ENCODE measurements at places on chromosomes 5 and 9.

DNA sequence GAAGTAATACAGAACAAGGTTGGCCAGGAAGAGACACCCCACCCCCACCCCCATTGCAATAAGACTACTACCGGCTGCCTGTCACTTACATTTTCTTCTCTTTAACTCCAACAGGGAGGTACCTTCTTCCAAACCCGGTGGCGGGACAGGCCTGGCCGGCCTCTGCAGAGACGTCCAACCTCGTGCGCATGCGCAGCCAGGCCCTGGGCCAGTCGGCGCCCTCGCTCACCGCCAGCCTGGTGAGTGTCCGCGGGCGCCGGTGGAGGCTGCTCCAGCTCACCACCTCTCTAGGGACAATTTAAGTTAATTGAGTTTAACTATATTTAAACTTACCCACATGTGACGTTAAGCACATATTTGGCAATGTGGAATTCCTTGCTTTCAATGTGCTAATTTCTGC lies 192.4 kb downstream of the MAST4 start:
- DNase-seq, result no peak

DNA sequence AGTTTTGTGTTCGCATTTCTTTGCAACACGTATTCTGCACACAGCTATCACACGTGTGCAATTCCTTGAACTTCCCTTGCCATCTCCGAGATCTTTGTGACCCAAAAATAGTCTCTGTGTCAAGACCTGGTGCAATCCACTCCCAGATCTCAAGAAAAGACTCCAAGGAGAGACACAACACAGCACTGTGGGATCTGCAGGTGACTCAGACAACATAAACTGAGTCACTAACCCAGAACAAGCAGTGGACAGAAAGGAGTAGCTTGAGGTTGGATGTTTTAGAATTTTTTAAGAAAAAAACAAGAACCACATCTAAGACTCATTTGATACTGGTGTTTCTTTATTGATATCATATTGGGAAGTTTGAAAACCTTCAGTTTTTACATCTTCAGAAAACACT lies 396.9 kb downstream of the AGTPBP1 start:
- DNase-seq, result no peak

GRCh38 chr9:27726244-27727081 lies 153.2 kb upstream of the C9orf72 start:
- DNase-seq, result peak; percentile 38

DNA sequence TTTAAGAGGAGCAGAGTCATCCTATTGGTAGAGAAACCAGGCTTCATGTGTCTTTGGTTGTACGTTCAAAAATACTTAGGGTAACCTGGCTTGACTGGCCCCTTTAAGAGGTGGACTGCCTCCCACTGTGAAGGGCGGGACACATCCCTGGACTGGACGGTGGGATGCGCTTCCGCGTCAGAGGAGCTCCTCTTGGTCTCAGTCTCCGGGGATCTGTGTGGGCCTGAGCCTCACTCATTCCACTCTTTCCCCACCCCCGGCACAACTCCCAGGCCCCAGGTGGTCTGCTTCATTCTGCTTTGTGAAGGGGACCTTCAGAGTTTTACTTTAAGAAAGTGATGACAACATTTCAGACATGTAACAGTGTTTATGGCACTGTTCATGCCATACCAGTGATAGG lies 601.1 kb downstream of the IRX1 start:
- no peak for DNase-seq

- DNase-seq, result peak; percentile 48
These were observed 150.9 kb downstream of the ADGRV1 start for GRCh38 chr5:90709323-90710155.

DNA sequence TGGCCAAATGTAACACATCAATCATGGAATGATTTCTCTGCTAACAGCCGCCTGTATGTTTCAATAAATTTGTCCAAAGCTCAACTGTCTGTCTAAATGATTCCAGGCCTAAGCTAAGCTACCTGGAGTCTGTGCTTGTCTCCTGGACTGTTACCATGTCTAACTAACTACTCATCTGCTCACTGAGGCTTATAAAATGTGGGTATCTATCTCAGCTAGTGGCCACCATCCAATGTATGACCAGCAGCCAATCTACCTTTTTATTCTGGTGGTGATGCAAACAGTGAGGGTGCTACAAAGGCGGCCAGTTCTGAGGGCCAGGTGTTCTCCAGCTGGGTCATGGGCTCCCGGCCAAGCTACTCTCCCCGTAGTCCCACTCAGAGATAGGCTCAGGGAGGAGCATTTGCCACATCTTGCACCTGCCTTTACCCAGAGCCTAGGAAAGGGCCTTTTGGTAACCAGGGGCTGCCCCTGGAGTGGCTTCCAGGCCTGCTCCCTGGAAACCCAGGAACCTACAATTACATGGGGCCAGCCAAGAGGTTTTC lies 59.1 kb downstream of the PFDN1 start:
- DNase-seq, result no peak

DNA sequence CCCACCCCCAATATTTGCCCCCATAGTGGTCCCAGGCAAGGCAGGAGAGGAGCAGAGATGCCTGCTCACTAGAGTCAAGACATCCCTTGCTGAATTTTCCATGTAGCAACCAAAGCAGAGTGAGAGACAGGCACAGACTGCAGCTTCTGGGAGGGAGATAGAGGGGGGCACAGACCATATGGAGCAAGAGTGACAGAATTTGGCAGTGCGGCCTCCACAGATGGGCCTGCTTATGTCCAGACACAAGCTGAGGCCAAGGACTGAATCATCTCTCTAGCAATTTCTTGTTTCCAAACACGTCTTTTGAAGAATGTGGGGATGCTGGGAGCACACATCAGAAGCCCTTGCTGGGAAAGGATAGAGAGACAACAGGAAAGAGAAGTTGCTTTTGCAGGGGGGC lies 53.0 kb upstream of the ALDH1B1 start:
- no peak for DNase-seq

DNA sequence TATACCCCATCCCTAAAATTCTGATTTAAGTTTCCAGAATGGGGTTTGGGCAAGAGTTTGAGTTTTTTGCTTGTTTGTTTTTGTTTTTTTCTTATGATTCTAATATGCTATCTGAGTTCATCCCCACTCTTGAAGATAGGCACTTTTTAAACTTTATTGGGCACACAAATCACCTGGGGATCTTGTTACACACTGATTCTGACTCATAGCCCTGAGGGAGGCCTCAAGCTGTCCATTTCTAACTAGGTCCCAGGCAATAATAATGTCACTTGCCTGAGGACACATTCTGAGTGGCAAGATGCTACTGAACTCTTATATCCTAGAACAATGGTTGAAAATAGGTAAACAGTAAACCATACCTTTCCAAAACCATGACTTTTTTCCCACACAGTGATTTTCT lies 22.8 kb upstream of the ABLIM3 start:
- no peak for DNase-seq

DNA sequence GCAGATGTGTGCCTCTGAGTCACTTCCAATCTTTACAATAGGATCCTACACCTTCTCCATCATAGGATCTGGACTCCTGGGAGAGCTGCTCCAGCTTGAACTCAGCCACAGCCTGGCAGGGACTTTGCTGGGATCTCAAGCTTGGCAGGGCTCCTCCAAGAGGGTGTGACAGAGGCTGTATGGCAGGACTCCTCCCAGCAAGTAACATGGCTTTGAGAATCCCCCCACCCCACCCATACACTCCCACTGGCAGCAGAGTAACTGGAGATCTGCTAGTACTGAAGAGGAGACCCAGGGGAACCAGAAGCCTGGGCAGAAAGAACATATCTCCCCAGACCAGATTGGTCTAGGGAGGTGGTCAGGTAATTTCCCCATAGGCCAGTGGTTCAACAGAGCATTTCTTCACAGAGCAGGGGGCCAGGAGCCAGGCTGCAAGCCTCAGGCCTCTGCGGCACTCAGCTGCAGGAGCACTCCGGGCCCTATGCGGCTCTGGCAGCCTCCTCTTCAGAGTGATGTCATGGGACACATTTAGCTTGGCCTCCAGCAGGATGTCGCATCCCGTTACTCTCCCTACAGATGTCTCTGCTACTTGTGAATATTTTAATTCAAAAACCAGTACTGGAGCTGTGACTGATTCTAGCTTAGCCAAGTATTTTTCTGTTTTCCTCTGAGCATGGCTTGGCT lies 1.7 kb upstream of the ACSL6 start:
- no peak for DNase-seq

DNA sequence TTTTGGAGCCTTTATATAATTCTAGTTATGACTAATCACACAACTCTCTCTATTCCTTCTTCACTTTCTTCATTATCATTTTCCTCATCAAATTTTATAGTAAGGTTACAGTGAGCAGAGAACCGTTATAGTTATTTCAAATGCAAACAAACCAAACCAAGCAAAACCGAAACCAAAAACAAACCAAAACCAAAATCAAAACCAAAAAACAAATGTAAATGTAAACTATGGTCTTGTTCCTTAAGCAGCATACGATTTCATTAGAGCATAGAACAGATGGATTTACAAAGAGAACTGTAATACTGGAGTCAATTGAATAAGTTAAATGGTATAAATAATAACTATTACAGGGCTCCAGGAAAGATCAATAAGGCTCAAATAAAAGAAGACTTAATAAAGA lies 447.1 kb downstream of the LRRC70 start:
- no peak for DNase-seq

- DNase-seq, result no peak
These were observed 252.5 kb downstream of the NNT start for GRCh38 chr5:43855452-43855851.

DNA sequence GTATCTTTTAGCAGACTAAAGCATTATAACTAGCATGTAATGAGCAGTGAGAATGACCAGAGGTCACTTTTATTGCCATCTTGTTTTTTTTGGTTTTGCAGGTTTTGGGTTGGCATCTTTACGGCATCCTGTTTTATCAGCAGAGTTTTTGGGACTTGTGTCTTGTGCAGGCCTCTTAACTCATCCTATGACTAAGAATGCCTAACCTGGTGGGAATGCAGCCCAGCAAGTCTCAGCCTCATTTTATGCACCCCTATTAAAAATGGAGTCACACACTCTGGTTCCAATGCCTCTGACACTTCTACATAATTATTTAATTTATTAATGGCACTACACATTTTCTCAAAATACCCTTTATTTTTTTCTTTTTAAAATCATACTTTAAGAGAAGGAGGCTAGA lies 726.5 kb upstream of the RIOK2 start:
- no peak for DNase-seq

DNA sequence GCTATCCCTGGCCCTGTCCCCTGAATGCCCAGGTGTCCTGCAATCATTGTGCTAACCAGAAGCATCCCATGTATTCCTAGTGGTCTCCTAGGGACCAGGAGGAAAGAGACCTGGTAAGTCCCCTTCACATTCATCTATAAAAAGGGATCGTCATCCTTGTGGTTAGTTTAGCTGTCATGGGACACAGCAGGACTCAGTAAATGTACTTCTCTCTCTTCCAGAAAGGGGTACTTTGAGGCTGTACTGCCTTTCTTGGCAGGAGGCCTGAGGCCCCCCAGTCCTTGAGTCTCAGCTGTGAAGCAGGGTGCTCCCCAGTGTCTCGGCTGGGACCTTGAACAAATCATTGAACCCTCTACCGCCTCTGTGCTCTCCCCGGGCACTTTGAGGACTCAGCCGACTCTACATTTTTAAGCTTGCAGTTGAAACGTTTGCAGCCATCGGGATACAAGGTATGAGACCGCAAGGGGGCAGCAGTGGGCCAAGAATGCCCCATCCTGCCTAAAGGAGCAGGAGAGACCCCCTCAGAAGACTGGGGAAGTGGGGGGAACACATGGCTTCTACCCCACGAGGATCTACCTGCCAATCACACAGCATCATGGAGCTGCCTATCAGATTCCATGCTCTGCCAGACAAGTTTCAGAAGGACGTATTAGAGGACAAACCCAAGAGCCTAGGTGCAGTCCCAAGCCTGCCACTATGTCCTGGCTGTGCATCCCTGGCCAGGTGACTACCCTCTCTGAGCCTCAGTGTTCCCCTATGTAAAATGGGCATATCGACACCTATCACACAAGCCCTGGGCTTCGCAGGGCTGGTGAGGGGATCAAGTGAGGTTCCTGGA lies 2.4 kb upstream of the PHYKPL start:
- no peak for DNase-seq

DNA sequence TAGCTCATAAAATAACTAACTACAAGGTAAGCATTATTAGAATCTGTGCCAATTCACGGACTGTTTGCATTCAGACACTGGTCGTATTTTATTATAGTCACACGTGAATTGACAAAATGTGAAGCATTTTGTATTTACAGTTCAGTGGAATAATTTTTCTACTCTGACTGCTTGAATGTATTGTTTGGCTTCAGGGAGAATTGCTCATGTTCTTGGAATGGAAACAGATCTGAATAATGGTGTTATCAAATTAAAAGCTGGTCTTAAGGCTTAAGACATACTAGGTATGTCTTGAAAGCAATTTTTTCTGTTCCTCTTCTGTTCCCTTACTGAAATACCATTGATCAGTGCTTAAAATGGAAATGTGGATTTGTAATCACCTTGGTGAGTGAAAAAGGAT lies 543.7 kb upstream of the TLE4 start:
- DNase-seq, result no peak

GRCh38 chr9:92507496-92507895 lies 25.2 kb upstream of the ASPN start:
- DNase-seq, result no peak

DNA sequence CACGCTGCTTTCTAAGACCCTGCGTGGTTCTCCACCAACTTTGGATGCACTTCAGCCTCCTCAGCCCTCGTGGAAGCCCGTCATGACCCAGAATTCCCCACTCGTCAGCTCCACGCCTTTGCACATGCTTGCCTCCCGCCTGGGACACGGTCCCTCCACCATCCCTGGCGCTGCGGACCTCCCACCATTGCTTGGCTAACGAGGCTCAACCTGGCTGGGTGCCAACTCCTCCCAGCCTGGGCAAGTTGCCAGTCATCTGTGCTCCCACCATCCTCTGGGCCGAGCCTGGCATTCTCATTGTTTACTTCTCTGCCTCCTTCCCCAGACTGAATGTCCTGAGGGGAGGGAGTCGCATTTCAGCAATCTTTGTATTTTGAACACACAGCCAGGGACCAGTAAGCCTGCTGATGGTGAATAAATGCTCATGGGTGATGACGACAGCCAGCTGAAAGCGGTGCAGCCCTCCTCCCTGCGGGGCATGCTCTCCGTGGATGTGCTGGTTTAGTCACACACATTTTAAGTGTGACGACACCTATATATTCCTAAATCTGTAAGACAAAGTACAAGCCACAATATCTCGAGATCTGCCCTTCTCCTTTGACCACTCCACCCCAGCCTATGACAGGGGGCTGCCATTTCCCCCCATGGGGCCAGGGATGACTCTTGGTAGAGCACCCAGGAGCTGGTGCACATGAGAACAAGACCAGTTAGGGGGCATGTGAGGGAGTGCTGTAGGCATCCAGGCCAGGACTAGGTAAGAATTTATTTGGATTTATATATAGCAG lies 37.6 kb downstream of the ANKRD33B start:
- DNase-seq, result peak; percentile 70

DNA sequence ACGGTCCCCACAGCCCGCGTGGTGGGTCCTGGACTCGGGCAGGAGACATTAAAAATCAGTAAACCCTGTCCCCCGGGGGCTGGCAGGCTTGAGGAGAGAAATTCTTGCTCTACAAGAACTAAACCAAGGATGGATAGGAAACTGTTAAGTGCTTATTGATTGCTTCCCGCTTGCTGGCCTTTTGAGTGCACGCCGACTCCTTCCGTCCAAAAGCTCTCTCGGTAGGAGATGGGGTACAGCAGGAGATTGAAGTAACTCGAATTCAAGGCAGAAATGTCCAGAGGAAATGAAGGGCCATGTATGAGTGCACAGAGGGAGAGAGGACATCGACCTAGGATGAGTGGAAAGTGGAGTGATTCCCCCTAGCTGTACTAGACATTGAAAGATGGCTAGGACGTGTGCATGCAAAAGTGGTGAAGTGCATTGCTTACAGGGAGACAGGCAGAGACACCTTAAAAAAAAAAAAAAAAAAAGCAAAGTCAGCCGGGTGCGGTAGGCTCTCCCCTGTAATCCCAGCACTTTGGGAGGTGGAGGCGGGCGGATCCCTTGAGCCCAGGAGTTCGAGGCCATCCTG lies 923 bp downstream of the RECK start:
- DNase-seq, result no peak

Data from left colon (tissue), 2 donors.